ENCODE measurements at places on chromosomes 11 and 22.

DNA sequence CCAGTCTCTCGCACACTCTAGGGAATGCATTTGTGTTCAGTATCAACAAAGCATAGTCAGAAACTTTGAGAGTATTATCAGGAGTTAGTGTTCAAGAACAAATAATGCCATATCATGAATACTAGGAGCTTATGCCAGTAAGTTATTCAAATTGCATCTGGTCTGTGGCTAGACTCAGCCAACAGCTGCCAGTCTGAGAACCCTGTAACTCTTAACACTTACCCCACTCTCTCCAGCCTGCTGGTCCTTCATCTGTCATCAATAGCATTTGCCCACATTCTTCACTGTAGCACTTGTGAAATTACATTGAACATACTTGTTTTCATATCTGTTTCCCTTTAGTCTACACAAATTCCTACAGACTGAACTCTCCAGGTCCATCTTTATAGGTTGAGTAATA lies 1157.5 kb upstream of the RAG2 start:
- DNase-seq: no peak

DNA sequence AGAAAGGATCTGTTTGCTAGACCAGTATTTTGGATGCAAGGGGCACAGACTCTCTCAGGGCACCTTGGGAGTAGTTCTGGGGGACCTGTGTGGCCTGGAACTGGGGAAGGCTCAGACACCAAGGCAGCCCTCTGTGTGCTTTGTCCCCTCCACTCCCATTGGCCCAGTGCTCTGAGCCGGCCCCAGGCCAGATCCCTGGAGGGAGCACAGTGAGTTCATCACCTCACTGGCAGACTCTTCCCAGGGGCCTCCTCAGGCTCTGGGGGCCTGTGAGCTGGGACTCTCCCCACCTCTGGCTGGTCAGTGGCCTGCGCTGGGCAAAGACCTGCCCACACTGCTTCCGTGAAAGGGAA lies 51.7 kb downstream of the CHRDL2 start:
- no peak for DNase-seq

GRCh38 chr11:35639591-35640179 lies 21.4 kb downstream of the FJX1 start:
- DNase-seq: no peak

DNA sequence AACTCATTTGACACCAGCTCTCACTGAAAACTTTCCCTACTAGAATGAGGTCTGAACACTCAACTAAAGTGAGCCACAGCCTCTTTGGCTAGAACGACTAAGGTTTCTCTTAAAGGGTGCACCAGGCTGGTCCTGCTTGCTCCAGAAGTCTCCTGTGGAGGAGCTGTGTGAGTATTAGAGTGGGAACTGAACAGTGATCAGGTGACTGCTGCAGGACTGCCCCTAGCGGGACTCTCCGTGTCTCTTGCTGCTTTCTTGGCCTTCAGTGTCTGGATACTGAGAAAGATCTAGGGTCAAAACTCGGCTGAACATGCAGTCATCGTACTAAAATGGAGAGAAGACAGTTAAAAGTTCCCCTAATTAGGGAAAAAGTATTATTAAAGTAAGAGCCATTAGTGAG lies 34.6 kb downstream of the FAM118A start:
- DNase-seq: no peak

- no peak for DNase-seq
Measured at GRCh38 chr22:25896098-25896497, 154.1 kb downstream of the MYO18B start.

GRCh38 chr11:85316967-85317366 lies 310.2 kb downstream of the DLG2 start:
- DNase-seq: peak; percentile 2

- no peak for DNase-seq
Measured at GRCh38 chr11:62980133-62980760, 4.5 kb downstream of the SLC22A6 start.

DNA sequence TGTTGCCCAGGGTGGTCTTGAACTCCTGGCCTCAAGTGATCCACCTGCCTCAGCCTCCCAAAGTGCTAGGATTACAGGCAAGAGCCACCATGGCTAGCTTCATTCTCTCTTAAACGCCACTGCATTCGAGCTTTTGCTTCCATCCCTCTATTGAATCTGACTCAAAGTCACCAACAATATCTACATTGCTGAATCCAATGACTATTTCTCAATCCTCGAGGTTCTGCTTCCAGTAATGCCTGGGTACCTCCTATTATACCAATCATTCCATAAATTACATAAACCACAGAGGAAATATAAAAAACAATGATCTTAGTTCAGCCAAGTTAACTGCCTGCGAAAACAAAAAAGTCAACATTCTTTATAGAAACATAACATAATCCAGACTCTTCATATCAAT lies 11.9 kb upstream of the NXF1 start:
- DNase-seq: no peak

- no peak for DNase-seq
Measured at GRCh38 chr22:41656556-41656955, 32.1 kb downstream of the SNU13 start.

DNA sequence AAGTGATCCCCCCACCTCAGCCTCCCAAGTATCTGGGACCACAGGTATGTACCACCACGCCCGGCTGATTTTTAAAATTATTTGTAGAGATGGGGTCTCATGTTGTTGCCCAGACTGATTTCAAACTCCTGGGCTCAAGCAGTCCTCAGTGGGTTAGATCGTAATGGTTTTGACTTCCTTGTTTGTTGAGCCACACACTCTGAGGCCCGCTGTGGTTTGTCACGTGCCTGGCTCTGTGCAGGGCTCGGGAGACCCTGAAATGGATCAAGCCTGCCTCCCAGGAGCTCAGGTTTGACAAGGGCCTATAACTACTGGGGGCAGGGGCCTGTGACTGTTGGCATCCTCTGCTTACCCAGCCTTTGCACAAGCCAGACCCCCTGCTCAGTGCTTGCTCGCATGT lies 68.1 kb downstream of the MPPED1 start:
- DNase-seq: no peak

DNA sequence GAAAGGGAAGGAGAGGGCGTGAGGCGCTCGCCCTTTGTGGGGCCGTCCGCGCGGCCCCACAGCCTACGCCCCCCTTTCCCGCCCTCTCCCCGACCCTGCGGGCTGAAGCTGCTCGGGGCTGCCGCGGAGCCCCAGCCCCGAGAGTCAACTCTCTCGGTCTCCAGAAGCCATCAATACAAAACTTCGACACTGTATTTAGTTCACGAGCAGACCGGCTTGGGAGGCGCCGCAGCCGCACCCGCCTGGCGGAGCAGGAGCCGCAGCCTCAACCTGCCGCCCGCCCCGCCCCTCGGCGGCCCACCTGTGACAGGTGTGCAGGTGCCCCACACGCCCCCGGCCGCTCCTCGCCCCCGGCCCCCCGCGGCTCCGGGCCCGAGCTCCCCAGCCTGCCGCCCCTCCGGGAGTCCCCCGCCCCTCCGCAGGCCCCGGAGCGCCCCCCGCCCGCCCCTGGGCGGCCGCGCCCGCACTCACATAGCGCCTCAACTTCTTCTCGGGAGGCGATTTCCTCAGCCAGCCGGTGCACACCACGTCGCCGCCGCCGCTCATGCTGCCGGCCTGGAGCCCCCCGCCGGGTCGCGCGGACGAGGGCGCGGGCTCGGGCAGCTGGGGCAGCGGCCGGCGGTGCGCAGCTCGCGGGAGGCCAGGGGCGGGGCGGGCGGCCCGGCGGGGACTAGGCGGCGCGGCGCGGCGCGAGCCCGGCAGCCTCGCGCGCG lies at the start of gene GAB2:
GAB2 (minus strand) TSS at position 646 of the 713 bp plus-strand sequence; CDS start at position 546, 100 bp downstream.
- DNase-seq: peak; percentile 23

DNA sequence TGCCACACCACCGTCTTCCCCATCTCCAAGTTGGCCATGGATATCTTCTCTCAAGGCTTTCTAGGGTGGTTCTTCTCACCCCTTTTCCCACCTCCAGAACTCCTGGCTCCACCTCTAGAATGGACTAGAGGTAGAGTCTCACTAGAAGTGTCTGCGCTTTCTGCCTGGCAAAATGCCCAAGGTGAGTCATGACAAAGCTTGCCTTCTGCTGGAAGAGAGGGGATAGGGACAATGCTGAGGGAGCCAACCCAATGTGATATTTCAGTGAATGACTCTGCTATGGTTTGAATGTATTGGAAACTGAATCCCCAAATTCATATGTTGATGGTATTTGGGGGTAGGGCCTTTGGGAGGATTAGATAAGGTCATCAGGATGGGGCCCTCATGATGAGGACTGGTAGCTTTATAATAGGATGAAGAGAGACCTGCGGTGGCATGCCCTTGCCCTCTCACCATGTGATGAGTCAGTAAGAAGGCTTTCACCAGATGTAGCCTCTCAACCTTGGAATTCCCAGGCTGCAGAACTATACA lies 4.1 kb upstream of the CD82 start:
- no peak for DNase-seq

GRCh38 chr11:23563591-23563990 lies 703.3 kb upstream of the CCDC179 start:
- no peak for DNase-seq

GRCh38 chr11:85029964-85030363 lies 597.2 kb downstream of the DLG2 start:
- DNase-seq: no peak

DNA sequence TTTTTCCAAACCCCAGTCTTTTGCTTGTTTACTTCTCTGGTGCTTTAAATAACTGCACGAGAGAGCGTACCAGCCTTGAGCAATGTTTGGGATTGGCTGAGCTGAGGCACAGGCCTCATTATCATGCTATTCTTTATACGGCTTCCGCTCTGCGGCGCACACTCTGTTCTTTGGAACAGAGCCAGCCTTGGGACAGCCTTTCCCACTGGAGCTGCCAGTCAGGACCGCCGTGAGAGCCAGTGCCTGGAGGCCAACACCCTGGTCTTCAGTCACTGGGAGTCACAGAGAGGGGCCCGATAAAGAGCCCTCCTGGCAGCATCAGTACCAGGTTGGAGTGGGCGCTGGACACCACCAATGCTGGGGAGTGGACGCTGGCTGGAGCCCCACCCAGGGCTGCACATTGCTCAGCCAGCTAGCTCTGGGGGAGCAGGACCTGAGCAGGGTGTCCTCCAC lies 125.6 kb downstream of the BCR start:
- DNase-seq: no peak

- DNase-seq: no peak
Measured at GRCh38 chr22:49536571-49537131, 291.0 kb downstream of the BRD1 start.

DNA sequence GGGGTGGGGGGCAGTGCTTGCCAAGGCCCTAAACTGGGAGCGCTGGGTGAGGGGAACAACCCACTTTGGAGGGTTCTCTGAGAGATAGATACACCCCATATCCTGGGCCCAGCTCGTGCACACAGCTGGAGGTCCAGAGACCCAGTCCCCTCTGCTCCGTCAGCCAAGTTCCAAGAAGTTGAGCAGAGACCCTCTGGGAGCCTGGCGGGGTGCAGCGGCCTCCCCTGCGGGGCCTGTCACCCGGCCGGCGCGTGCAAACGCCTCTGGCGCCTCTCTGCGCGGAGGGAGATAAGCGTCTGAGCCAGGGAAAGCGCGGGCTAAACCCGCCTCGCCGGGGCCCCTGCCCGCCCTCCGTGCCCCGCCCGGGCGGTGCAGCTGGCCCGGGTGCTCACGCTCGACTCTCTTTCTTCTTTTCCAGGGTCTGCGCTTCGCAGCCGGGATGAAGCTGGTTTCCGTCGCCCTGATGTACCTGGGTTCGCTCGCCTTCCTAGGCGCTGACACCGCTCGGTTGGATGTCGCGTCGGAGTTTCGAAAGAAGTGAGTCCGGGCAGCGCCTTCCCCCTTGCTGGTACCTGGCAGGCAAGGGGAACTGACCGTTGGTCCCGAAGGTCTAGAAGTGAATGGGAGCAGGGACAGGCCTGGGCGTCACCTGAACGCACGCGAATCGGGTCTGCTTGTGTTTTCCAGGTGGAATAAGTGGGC lies 540 bp downstream of the ADM start:
- DNase-seq: no peak

DNA sequence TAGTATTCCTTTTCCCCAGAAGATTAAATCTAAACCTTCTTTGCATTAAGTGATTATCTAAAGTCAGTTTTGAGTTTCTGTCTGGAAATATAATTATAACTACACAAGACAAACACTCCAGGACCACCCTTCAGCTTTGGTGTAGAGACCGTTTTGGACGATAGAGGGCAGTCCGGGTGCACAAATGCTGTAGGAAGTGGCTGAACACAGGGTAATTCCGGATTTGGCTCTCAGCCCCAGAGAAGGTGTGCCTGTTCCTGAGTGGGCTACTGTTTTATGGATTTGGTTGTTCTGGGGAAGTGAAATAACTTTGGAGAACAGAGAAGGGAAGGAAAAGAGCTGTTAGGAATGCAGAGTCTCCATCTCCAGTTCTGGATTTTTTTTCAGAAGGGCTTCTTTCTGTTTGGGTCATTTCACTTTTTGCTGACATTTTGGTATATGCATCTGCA lies 14.8 kb downstream of the EXT2 start:
- peak; percentile 65 for DNase-seq

- DNase-seq: peak; percentile 51
Measured at GRCh38 chr11:119741369-119742262, 12.6 kb upstream of the NECTIN1 start.

DNA sequence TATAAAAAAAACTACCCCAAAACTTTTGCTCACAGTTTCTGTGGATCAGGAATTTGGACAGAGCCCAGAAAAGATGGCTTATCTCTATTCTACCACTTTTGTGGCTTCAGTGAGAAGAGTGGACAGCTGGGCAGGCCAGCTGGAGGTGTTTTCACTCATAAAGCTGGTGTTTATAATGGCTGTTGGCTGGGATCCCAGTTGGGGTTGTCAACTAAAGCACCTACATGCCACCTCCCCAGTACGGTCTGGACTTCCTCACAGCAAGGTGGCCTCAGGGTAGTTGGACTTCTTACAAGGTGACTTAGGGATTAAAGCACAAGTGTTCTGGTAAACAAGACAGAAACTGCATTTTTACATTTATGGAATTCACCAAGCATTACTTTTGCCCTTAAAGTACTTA lies 171.0 kb downstream of the NELL1 start:
- no peak for DNase-seq

- peak; percentile 49 for DNase-seq
Measured at GRCh38 chr11:72225411-72225951, 914 bp downstream of the INPPL1 start.

- DNase-seq: no peak
Measured at GRCh38 chr11:5275369-5276110, 5.8 kb upstream of the HBE1 start.

DNA sequence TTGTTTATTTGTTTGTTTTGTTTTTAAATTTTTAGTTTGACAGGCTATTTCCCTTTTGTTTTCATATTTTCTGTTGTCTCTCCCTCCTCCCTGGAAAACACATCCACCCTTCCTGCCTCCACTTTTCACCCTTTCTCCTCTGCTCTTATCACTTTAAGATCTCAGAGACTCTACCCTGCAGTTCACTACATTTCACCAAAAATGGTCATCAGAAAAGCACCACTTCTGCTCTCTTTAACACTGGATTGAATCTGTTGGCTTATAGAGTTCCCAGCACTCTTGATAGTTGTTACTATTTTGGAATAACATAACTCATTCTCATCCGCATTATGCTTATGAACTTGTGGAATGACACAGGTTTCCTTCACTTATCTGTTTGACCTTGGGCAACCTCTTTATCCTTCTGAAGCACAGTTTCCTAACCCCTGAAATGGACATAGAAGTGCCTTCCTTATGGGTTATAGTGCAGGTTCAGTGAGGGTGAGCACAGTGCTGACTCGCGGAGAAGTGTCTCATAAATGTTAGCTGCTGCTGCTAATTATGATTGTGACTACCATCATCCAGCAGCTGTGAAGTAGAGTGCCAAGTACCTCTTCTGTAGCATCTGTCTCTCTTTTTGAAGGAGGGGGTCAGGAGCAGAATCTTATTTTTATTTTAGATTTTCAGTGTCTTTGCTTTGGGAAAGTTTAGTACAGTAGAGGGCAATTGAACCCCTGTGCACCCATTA lies 15.0 kb downstream of the TEAD1 start:
- DNase-seq: no peak

- DNase-seq: no peak
Measured at GRCh38 chr11:100574894-100575769, 112.0 kb upstream of the ARHGAP42 start.

- no peak for DNase-seq
Measured at GRCh38 chr11:132310390-132311375, 940.3 kb downstream of the NTM start.
